ENCODE measurements at places on chromosomes 2 and 18.

GRCh38 chr2:35463805-35464596 is 891.6 kb upstream of the CRIM1 start:
- DNase-seq: no peak

DNA sequence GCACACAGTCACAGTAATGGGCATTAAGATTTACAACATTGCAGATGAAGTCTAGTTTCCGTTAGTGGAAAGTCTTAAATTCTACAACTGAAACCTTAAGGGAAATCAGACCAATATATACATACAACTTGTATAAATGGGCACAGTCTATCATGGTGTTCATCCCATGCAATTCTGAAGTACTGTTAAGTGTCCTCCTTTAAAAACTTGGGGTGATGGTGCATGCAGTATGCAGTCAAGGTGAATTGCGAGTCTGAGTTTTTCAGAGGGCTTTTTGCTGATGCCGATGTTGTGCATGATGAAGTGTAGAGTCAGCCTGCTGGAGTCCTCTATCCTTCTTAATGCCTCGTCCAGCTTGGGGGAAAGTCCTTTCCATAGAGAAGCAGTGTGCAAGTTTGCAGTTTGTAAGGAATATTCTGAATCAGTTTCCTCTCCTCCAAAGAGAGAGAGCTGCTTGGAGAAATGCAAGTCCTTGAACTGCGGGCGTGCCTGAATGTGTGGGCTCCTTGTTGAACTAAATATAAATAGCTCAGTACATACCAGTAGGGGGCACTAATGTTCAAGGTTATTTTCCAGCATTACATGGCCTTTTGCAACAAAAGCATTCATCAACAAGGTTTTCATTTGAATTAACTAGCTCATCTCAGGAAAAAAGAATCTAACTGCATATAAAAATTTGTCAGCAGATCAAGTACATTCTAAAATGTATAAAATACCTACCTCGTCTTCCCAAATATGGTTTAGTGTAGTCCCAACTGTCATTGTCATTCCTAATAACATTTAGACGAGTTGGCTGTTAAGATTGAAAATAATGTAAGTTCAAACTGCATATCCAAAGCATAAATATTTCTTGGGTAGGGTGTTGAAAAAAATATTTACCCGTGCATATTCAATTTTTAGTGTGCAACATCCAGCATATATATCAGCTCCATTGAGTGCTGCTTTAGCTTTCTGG is 21.3 kb downstream of the HNRNPLL start:
- DNase-seq: peak; percentile 87

GRCh38 chr2:236693531-236693930 is 123.9 kb downstream of the ACKR3 start:
- DNase-seq: no peak

DNA sequence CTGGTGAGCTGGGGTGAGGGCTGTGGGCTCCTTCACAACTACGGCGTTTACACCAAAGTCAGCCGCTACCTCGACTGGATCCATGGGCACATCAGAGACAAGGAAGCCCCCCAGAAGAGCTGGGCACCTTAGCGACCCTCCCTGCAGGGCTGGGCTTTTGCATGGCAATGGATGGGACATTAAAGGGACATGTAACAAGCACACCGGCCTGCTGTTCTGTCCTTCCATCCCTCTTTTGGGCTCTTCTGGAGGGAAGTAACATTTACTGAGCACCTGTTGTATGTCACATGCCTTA is 10.5 kb downstream of the PROC start:
- no peak for DNase-seq

- DNase-seq: no peak
Observed at GRCh38 chr2:218024336-218024735, 21.5 kb upstream of the TNS1 start.

DNA sequence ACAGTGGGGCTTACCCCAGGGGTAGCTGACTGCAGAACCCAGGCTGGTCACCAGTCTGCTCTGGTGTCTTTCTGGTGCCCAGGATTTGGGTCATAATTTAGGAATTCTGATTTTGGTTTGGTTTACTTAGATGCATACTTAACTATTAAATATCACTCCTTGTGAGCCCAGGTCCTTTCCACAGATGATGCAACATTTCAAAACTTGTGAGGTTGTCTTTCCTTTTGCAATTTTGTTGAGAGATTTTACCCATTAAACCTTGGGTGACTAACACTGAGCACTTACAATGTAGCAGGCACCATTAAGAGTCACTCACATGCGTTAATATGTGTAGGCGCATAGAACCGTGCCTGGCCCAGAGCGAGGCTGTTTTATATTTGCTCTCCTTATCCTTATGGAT is 61.8 kb upstream of the RPL31 start:
- no peak for DNase-seq

GRCh38 chr2:53075760-53076159 is 691.8 kb upstream of the CHAC2 start:
- DNase-seq: peak; percentile 3

- DNase-seq: peak; percentile 49
Observed at GRCh38 chr2:24269265-24269664, 91.1 kb downstream of the ITSN2 start.
